ENCODE measurements at places on chromosomes 5 and 9.
A peak's percentile ranks its signal among the peaks of the same experiment; 100 is the strongest.

DNA sequence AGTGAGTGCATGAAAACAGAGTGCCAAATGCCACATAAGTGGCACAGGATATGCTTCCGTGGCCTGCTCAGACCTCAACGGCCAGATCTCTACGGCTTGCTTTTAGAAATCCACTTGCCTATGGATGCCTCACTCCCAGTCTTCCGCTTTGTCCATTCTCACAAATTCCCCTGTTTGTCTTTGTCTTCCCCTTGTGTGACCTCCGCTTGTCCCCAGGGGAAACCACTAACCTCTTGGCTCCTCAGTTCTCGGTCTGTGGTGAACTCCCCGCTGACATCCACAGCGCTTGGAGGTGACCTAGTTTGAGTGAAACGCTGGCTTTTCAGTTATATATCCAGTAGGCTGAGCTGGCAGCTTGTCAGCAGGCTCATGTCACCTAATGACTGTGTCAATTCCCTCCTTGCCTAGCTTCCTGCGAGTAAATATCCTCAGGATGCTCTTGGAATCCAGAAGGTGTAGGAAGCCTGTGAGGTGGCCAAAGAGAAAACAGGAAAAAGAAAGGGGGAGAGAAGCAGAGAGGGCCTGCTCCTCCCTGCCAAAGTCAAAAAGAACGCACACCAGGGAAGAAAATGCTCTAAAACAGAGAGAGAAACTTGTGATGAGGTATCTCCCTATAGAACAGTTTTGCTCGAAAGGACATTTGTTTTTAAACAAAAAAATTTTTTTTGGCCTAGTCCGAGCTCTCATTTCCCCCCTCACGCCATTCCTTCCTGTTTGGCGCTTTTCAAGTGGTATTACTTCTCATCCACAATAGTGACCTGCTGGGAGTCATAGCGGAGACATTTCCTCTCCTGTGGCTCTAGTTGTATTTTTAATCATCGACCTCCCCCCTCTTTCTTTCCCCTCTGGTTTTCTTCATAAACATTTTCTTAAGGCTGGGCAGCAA, 101.6 kb upstream of the SPRY4 start:
- peak; percentile 34 for DNase-seq

- no peak for DNase-seq
Observed at GRCh38 chr5:140243706-140244250, 59.1 kb downstream of the PFDN1 start.

DNA sequence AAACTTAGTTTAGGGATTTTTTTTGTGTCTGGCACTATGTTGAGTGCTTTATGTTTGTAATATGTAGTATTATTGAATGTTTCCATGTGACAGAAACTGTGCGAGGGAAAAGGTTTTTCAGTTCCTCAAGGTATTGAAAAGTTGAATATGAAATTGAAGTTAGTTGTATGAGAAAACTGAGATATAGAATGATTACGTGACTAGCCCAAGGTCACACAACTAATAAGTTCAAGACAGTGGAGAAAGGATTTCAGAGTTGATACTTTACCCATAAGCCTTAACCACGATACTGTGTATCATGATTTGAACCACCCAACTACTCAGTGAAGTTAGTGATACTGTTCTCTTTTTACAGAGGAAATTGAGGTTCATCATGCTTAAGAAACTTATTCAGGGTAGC, 5.7 kb downstream of the NIPBL start:
- DNase-seq: no peak

DNA sequence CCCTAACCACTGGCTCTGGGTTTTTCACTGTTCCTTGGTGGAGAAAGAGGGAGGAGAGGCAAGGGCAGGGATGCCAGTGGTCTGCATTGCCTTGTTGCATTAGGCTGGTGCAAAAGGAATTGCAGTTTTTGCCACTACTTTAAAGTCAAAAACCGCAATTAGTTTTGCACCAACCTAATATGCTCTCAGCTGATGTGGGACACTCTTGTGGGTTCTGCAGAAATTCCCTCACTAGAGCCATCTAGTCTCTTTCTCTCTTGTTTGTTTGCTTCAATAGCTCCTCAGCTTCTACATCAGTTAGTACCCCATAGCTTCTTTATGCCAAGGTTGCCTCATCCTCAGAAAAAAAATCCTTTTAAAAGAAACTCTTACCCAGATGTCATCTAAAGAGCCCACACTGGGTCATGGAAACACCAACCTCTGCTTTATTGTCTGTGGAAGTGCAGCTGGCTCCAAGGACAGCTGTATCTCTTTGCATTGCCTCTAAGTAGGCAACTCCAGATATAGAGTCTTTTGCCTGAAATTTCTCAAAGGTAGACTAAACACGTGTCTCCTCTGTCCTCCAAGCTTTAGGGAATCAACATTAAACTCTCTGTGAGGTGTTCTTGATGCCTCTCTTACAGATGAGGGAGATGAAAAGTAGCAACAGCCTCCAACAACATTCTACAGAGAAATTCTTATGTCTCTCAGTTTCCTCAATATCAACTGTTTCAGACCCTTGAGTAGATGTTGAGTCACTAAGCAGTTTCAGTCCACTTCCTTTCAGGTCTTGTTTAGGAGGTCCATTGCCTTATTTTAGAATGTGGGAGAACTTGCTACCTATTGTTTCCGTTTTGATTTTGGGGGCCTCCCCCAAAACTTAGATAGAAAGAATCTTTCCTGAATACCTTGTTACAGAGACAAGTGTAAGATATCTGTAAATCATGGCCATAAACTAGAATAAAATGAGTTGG, 84.9 kb upstream of the MEF2C start:
- DNase-seq: no peak

DNA sequence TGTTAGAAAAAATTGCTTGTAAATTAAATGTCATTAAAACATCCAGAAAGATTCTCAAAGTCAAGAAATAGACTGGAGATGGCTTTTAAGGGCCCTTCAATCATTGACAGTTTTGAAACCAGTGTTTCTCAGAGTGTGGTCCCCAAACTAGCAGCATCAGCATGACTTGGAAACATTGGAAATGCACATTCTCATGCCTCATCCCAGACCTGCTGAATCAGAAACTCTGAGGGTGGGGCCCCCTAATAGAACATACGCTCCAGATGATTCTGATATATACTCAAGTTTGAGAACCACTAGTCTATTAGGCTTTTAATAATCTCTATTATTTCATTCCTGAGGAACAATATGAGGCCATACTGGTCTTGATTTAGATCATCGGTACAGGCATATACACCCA, 181.6 kb downstream of the SMARCA2 start:
- DNase-seq: no peak

Data from activated CD4-positive, alpha-beta T cell treated with anti-CD3 and anti-CD28 coated beads, Interleukin-2, amount 50 U/mL, for 1 hour (primary cell).